ENCODE measurements at places on chromosomes 7 and 10.

DNA sequence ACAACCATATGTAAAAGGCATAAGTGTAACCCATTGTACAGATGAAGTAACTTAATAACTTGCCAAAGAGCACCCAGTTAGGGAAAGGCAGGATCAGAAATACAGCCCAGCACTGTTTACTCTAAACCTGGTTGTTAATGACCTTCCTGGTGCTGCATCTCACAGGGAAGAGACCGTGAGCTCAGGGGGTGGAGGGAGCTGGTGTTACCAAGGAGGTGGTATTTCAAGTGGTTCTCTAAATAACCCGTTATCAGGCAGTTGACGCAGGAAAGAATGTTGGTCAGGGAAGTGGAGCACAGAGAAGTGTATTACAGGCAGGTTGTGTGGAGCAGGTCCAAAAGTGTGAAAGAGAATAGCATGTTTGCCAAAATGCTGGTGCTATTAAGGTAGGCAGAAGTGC is 4.4 kb upstream of the ST7 start:
- no peak for DNase-seq
- H3K27me3 ChIP-seq, result no peaks in the 10 kb centered on the region
- no peaks in the 10 kb centered on the region for H3K36me3 ChIP-seq
- H3K27ac ChIP-seq, result no peak overlapping the region
- H3K4me1 ChIP-seq, result no peaks in the 10 kb centered on the region

DNA sequence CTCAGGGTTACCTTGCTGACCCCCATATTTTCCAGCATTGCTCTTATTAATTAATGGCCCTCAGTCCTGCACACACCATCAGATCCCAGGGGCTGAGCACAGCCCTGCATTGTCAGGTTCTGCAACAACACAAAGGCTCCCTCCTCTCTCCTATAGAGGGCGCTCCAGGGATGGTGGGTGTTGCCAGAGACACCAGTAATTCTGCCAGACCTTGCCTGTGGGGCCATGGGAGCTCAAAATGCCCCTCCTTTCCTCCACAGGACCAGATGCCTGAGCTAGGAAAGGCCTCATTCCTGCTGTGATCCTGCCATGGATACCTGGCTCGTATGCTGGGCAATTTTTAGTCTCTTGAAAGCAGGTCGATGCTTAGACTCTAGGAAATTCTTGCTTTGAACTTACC is 42.8 kb upstream of the PRSS58 start:
- no peaks in the 10 kb centered on the region for H3K27me3 ChIP-seq
- H3K36me3 ChIP-seq, result no peaks in the 10 kb centered on the region
- no peak overlapping the region for H3K4me3 ChIP-seq
- no peak overlapping the region for H3K27ac ChIP-seq
- H3K4me1 ChIP-seq, result no peaks in the 10 kb centered on the region

DNA sequence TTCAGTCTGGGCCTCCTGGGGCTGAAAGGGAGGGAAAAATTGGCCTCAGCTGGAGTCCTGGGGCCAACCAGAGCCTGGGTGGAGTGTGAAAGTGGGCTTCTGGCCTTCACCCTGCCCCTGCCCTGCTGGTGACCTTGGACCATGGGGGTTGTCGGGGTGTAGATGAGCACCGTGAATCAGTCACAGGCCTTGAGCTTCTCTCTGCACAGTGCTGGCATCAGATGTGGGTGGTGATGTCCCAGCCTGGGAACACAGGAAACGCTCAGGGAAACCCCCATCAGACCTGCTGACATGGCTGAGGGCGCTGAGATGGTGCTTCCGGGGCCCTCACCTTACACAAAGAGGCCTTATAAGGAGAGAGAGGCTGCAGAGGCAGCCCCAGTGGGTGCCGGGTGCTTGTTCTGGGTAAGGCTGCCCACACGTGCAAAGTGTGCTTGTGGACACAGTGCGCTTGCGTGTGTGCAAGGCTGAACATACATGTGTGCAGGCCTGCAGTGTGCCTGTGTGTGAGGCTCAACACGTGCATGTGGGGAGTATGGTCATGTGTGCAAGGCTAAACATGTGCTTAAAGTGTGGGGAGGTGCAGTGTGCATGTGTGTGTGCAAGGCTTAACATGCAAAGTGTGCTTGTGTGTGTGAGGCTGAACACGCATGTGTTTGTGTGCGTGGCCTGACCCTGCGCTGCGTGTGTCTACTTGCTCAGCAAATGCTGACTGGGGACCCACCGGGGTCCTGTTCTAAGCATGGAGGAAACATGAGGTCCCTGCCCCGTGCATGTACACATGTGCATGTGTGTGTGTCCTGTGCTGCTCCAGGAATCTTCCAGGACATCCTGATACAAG is 6.5 kb downstream of the ARPC1B start:
- H3K4me3 ChIP-seq, result peak overlapping the region; percentile 37
- no peak for DNase-seq
- peaks cover 31% of the 10 kb centered on the region for H3K36me3 ChIP-seq

DNA sequence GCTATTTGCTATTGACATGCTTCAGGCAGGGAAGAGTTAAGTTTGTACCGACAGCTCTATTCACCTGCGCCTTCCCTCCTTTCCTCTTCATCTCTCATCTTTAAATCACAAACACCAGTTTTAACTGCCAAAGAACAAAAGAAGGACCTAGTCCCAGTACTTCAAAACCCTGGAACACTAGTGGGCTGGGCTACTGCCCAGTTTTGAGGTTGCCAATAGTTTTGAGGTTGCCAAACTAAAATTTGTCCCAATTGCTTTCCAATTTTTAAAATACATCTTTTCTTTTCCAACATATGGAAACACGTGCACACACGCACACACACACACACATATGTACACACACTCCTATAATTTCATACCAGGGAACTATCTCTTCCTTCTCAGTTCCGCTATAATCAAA is 130.6 kb upstream of the SLC26A5 start:
- H3K36me3 ChIP-seq, result no peaks in the 10 kb centered on the region
- H3K27me3 ChIP-seq, result no peaks in the 10 kb centered on the region
- H3K4me1 ChIP-seq, result no peaks in the 10 kb centered on the region
- H3K4me3 ChIP-seq, result no peak overlapping the region
- H3K27ac ChIP-seq, result no peak overlapping the region

- H3K4me3 ChIP-seq, result no peak overlapping the region
- H3K4me1 ChIP-seq, result no peaks in the 10 kb centered on the region
- no peak for DNase-seq
- no peaks in the 10 kb centered on the region for H3K27me3 ChIP-seq
- no peaks in the 10 kb centered on the region for H3K36me3 ChIP-seq
These were observed 52.9 kb downstream of the STK32C start for GRCh38 chr10:132254841-132255240.
